ENCODE measurements at places on chromosomes 7 and 10.
A peak's percentile ranks its signal among the peaks of the same experiment; 100 is the strongest.

- DNase-seq: no peak
These were observed 97.8 kb upstream of the COL1A2 start for GRCh38 chr7:94296881-94297280.

DNA sequence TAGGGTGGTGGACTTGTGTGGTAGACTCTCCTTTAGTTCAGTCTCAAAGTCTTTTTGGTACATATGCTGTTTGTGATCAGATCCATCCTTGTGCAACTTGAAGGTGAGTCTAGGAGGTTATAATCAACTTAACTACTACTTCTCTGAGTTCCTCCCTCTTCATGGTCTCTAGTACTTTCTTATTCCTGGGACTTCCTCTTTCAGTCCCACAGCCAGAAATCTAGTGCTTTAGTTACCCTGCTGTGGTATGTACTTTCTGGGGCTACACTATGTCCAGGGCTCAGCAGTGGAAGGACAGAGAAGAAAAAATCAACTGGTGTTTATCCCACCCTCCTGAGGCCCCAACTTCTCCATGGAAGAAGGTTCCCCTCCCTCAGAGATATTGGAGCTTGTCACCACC, 19.4 kb upstream of the ATAD1 start:
- DNase-seq: no peak

DNA sequence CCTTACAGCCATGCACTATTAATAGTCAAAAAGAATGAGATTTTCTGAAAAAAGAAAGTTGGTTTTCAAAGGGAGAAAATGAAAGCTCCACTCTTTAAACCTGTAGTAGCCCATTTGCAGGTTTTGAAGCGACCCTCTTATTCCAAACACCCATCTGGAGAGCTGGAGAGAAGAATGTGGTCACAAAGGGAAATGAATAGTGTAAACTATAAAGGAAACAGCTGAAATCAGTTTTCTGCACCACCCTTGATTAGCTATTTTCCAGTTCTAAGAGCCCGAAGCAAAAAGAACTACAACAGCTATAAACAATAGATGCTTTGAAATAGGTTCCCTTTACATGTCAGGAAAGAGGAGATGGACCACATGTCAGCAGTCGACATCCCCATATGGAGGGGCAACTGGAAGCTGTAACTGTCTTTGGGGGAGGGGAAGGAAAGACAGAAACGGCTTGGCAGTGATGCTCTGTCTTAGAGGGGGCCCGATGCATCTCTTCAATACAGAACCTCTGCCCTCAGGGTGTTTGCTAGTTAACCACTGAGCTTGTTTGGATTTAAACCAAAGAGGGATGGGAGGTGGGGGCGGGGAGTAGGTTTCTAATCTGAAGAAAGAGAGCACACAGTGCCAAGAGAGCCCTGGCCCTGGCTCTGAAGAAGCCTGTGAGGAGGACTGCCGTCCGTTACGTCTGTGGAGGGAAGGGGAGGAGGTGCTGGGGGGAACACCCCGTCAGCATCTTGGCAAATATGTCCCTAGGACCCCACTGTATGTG, 55.3 kb downstream of the CPVL start:
- peak; percentile 71 for DNase-seq

- DNase-seq: no peak
These were observed 45.9 kb downstream of the PTF1A start for GRCh38 chr10:23238015-23238414.

- peak; percentile 5 for DNase-seq
These were observed 541.3 kb downstream of the LRMDA start for GRCh38 chr10:75972491-75973276.

DNA sequence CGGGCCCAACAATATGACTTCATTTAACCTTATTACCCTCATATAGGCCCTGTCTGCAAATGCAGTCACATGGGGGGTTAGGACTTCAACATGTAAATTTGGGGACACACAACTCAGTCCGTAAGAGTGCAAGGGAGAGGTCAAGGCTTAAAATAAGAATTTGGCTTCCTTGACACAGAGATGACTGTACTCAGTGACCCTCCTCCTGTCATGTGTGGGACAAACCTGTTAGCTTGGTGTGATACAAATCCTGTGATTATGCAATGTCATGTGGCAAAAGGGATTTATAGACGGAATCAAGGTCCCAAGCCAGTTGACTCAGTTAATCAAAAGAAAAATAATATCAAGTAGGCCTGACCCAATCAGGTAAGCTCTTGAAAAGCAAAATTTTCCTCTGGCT, 25.9 kb upstream of the GTPBP4 start:
- DNase-seq: no peak

GRCh38 chr10:125231116-125231812, 70.9 kb upstream of the CTBP2 start:
- DNase-seq: no peak

GRCh38 chr7:155268211-155268610, 29.5 kb upstream of the INSIG1 start:
- DNase-seq: no peak

- no peak for DNase-seq
These were observed 28.4 kb upstream of the VWDE start for GRCh38 chr7:12431886-12432556.

GRCh38 chr7:28296571-28297483, 115.5 kb upstream of the CREB5 start:
- no peak for DNase-seq

GRCh38 chr10:123655751-123656150, 10.4 kb upstream of the GPR26 start:
- no peak for DNase-seq

GRCh38 chr10:7107285-7107684, 303.5 kb downstream of the SFMBT2 start:
- DNase-seq: no peak

GRCh38 chr7:22039670-22040069, 94.0 kb upstream of the CDCA7L start:
- DNase-seq: no peak

DNA sequence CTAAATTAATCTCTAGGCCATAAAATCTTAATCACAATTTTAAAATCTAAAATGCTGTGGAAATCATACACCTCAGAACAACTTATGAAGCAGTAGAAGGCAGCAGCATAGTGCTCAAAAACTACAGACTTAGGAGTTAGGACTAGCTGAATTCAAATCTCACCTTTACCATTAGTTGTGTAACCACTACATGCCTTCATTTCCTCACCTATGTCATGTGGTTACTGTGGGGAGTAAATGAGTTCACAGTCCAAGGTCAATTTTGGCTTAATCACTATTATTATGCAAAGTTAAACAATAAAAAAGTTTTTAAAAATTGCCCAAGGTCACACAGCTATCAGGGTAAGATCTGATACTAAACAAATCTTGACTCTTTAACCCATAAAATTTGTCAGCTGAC, 37.0 kb downstream of the SNX13 start:
- no peak for DNase-seq

DNA sequence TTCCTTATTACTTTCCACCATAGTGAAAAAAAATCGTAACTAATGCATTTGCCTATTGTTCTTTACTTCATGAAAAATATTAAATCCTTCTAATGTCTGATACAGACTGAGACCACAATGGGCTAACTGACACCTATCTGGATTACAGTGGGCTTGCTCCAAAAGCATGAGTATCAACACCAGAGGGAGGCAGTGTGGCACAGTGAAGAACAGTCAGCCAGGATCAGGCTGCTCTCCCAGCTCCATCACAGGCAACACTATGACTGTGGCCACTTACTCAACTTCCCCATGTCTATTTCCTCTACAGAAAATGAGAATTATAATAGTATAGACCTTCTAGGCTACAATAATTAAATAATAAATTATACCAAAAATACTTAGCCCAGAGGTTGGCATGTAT, 97.2 kb downstream of the SLC25A13 start:
- no peak for DNase-seq

DNA sequence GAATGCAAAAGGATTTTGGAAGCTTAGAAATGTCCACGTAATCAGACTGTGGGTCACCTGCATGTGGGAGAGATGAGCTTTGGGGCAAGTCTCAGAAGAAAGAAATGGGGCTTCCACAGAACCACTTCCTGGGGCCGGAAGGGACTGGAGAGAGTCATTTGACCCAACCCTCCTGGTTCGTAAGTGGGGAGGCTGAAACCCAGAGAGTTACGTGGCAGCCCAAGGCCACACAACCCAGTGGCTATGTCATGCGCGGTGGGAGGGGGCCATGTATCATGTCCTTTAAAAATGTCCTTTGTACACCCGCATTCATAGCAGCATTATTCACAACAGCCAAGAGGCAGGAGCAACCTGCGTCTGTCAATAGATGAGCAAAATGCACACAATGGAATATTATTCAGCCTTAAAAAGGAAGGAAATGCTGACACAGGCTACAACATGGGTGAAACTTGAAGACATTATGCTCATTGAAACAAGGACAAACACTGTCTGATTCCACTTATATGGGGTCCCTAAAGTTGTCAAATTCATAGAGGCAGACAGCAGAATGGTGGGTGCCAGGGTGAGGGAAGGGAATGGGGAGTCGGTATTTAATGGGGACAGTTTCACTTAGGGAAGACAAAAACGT, 15.1 kb downstream of the CAMK2B start:
- DNase-seq: no peak

DNA sequence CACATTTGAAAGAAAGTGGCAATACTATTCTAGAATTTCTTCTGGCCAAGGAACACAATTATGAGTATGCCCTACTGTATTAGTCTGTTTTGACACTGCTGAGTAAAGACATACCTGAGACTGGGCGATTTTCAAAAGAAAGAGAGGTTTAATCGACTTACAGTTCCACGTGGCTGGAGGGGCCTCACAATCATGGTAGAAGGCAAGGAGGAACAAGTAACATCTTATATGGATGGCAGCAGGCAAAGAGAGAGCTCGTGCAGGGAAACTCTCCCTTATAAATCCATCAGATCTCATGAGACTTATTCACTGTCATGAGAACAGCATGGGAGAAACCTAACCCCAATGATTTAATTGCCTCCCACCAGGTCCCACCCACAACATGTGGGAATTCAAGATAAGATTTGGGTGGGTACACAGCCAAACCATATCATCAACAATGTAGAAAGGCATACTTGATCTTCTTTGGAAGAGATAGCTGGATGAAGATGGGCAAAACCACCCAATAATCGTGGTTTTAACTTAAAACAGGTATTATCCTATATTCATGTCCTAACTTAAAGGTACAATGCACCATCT, 113.9 kb downstream of the ETV1 start:
- DNase-seq: no peak

DNA sequence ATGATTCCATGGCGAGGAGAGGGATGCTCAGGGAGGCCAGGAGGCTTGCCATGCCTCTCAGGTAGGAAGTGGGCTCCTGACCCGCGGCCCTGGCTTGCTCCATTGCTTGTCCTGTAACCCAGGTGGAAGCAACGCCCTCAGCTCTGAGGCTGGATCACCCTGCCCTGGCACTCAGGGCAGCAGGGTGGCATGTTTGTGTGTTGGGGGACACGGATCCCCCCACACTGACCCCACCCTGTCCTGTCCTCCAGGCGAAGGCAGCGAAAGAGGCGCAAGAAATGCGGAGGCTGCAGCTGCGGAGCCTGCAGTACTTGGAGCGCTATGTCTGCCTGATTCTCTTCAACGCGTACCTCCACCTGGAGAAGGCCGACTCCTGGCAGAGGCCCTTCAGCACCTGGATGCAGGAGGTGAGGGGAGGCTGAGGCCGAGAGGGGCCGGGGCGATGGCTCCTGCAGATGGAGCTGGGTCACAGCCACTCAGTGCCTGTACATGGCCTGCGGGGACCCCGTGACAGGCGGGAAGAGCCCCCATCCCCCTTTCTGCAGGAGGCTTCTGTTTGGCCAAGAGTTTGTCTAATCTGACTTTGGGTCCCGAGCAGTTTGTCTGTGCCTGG, 38.3 kb downstream of the PRF1 start:
- DNase-seq: no peak

- DNase-seq: peak; percentile 30
These were observed 130.3 kb upstream of the POT1 start for GRCh38 chr7:125059861-125060456.

DNA sequence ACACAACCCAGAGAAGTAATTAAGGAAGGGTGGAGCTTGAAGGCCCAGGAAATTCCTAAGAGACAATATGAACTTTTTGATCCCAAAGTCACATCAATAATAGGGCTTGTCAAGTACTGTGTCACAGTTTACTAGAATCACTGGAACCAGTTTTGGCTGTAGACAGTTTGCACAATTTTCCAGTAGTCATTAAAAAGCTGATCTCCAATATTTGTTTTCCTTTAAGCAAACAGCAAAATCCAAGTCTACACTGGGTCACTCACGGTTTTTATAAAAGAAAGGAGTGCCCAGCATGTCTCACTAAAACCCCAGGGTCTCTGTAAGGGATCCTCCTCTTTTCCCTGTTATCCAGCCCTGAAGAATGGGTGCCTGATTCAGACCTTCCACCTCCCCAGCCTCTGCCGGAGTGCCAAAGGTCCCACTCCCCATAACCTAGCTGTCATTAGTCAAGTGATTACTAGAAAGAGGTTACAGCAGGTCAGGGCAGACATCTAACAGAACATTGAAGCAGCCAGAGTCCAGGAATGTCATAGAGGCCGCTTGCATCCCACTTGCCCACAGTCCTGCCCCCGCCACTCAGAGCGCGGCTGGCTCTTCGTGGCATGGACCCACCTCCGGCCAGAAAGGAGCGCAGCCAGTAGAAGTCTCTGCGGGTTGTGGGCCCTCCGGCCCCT, 552 bp downstream of the SLC25A16 start:
- DNase-seq: no peak

DNA sequence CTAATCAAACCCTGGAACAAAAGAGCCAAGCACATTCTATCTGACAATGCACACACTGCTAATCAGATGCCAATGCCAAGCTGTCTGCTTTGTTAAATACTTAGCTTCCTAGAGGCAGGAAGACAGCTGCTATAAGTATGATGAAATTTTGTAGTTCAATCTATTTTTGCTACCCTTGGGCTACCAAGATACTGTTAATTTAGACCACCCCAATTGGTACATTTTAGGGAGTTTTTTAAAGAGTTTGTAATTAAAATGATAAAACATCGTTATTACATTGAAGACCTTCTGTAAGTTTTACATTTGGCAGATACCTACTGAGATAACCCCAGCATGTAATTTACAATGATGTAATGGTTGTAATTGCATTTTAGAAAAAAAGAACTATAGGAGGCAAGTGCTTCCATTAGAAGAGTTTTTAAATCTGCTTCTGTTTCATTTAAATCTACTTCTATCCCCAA, 268.5 kb downstream of the ADK start:
- DNase-seq: peak; percentile 21

GRCh38 chr7:155667241-155667829, 22.9 kb downstream of the RBM33 start:
- no peak for DNase-seq

DNA sequence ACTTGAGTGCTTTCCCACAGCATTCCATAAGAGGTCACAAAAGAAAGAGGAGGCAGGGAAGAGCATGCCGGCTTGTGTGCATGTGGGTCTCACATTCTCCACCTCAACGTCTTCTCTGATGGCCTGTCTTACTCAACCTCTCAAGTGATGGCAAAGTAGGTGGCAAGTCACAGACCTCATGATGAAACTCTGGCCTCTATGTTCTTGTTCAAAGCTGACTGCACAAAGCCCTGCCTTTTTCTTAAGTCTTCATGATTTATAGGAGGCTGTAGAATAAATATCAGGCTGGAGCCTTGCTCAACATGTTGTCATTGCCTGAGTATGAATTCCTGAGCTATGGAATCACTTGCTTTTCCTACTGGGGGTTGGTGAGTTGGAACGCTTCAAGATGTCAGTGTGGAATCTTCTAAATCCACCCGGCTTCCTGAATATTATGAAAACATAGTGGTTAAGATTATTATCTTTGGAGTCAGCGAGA, 213.6 kb upstream of the INHBA start:
- DNase-seq: no peak
